ENCODE measurements at places on chromosomes 6 and 20.

DNA sequence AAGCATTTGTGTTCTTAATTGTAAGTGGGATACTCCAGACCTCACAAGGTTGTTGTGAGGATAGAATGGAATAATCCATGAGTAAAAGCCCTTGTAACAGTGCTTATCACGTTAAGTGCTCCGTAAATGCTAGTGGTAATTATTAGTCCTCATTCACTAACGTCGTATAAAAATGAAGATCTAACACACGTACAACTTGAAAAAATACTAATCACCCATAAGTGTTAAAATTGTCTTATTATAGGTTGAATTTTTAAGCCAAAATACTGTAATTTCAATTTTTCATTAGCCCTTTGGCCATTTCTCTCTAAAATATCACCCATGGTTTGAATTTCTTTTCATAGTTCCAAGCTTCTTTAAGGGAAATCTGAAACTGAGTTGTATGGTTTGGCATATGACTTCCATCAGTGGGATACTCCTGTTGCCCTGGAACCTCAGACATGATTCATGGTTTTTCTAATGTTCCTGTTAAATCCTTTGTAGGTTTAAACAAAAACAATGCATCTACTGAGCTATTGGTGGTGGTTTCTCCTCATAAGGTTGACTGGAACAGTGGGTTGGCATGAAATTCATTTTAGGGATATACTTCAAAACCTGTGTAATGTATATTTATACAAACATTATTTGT, 19.1 kb downstream of the XRN2 start:
- peak; percentile 28 for DNase-seq

DNA sequence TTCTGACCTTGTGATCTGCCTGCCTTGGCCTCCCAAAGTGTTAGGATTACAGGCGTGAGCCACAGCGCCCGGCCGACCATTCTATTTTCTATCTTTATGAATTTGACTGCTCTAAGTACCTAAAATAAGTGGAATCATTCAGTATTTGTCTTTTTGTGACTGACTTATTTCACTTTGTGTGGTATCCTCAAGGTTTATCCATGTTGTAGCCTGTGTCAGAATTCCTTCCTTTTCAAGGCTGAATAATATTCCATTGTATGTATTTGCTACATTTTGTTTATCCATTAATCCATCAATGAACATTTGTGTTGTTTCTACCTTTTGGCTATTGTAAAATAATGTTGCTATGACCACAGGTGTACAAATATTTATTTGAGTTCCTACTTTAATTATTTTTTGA, 4.9 kb upstream of the TJAP1 start:
- DNase-seq = no peak

DNA sequence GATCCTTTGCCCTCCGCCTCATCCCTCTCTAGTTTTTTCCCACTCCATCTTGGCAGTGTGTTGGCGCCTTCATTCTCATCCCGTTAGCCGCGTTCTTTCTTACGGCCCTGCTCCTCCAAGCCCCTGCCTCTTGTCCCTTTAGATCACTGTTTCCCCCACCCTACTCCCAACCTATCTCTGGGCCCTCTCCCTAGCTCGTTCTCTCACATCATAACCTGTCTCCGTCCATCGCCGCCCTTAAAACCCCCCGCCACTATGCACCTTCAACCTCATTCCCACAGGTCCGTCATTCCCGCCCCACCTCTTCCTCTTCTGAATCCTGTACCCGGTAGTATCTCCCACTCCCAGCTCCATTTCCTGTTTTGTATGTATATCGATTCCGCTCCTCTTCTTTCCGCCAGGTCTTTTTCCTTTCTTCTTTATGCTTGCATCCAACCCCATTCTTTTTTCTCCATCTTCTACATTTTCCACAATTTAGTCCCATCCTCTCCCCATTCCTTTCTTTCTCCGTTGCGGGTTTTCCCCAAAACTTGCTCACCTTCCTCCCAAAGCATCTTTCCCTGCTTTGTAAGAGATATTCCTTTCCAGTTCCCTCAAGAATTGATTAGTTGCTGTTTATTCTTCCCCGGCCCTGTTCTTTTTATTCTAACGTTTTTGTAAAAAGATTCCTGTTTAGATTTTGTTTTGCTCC, 671 bp downstream of the EFHC1 start:
- DNase-seq = peak; percentile 54

GRCh38 chr20:49521356-49521755, 38.9 kb upstream of the KCNB1 start:
- DNase-seq = no peak

DNA sequence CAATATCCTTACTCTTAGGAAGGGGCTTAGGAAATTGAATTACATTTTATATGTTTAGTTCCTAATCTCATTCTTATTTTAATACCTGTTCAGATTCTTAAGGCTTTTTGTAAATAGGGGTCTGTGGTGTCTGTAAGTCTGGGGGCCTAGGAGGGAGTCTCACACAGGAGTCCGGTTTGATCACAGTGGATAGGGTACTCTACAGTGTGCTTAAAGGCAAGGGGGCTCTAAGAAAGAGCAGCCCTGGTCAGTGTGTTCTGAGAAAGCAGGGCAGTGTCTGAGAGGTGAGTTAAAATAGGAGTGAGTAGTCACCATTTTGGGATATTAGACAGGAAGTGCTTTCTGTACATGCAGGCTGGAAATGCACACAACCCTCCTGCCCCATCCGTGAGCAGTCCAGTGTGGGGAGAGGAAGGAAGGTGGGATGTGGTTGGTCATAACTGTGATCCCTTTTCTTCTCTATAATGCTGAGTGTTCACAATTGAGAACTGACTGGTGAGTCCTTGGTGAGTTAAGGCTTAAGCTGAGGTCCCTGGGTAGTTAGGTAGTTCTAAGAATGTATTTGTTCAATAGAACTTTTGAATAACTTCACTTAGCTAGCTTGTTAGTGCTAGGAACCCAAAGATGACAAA, 50.0 kb downstream of the CDKAL1 start:
- DNase-seq = no peak

DNA sequence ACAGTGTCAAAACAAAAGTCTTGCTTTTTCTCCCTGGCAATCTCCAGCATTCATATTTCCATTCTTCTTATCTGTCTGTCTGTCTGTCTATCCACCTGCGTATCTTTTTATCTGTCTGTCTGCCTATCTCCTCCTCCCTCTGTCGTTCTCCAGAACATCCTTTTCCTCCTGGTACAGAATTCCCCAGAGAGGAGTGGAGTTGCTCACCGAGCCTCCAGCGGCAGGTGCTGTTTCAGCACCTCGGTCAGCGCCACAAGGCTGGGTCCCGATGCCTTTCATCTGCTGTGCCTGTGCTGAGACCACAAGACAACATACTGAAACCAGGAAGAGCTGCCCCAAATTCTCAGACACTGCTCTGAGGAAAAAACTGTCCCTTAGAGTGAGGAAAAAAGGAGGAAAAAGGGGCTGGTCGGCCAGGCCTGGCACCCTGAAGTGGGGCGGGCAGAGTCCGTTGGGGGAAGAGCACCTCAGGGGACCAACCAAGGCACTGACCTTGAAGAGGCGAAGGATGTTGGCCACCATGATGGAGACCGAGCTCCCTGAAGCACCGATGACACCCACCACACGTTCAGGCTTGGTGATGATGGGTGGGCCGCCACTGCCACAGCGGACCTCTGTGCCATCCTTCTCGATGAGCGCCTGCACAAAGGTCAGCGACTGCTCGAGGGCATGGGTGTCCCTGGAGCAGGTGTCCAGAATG, 13.3 kb downstream of the GRM4 start:
- peak; percentile 23 for DNase-seq

DNA sequence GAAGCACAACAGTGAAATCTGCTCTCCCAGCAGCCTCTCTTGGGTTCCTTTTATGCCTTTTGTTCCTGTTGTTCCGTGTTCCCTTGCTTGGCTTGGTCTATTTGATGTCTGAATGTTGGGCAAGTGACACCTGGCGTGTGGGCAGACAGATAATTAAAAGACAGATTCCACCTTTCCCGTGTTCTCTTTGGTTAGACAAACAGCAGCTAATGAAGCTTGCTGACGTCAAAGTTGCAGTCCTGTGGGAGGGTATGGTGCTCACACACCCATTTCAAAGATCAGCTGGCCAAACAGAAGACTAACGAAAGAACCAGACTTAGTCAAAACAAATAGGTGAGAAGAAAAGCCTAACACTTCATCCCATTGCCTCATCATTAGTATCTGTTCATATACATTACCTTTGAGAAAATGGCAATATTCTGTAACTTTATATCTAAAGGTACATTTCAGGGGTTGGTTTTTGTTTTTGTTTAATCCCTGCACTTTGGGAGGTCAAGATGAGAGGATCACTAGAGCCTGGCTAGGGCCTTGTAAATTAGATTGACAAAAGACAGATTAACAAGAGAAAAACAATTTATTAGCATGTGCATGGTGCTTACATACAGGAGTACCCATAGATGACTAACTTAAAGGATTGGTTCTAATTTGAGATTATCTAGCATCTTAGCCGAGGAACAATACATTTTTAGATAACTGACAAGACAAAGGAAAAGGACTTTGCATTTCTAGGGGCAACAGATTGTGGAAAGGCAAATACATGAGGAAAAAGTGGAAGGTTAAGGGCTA, 48.9 kb upstream of the TNFRSF21 start:
- no peak for DNase-seq

GRCh38 chr20:2331901-2332565, 36.2 kb downstream of the TGM3 start:
- no peak for DNase-seq

- no peak for DNase-seq
These were observed 17.9 kb downstream of the FAXC start for GRCh38 chr6:99331531-99331930.

GRCh38 chr20:38631155-38632022, 29.8 kb downstream of the ARHGAP40 start:
- peak; percentile 54 for DNase-seq

DNA sequence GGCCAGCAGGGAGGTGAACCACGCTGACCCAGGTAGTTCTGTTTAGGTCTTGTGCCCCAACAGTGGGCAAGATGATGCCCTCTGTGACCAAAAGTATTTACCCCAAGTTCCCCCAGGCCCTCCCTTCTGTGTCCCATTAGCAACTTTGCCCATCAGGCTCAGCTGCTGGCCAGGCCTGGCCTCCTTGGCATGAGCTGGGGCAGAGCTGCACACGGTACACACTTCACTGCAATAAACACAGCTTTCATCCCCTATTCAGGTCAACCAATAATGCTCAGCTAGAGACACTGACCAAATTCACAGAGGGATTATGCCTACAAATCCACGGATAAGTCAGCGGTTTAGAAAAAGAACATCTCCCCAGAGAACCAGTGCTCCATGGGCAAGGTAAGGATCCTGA, 103.7 kb downstream of the SLC23A2 start:
- DNase-seq = peak; percentile 3

GRCh38 chr6:136696238-136696637, 96.0 kb downstream of the MAP3K5 start:
- DNase-seq = peak; percentile 61

DNA sequence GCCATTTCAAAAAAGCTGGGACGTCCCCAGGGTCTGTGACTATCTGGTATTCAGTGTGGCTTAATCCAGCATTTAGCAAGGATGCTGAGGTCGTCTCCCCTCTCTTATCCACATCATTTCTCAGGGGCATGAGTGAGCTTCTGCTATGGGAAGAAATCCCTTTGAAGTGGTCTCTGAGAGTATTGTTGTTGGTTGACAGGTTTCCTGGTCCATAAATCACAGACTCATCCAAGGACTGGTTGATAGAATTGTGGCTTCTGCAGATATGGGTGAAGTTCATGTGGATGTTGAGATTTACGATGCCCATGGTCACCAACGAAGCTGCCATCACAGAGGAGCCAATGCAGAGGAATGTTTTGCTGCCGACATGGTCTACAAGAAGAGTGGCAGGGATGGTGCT, 24.0 kb downstream of the SLC2A12 start:
- no peak for DNase-seq

GRCh38 chr20:906703-907270, 9.3 kb downstream of the ANGPT4 start:
- DNase-seq = no peak

DNA sequence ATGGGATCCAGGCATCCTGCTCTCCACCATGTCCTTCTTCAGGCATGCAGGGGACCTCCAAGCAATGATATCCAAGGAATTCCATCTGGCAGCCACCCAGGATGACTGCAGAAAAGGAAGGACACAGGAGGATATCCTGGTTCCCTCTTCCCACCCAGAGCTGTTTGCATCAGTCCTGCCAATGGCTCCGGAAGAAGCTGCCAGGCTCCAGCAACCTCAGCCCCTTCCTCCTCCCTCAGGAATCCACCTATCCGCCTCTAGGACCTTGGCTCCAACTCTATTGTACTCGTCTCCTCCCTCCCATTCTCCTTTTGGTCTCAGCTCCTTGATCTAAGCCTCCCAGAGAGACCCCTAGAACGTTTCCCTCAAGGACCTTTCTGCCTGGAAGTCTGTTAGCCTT, 733 bp upstream of the PSORS1C2 start:
- no peak for DNase-seq

GRCh38 chr6:108348655-108349349, 53.9 kb downstream of the AFG1L start:
- no peak for DNase-seq

DNA sequence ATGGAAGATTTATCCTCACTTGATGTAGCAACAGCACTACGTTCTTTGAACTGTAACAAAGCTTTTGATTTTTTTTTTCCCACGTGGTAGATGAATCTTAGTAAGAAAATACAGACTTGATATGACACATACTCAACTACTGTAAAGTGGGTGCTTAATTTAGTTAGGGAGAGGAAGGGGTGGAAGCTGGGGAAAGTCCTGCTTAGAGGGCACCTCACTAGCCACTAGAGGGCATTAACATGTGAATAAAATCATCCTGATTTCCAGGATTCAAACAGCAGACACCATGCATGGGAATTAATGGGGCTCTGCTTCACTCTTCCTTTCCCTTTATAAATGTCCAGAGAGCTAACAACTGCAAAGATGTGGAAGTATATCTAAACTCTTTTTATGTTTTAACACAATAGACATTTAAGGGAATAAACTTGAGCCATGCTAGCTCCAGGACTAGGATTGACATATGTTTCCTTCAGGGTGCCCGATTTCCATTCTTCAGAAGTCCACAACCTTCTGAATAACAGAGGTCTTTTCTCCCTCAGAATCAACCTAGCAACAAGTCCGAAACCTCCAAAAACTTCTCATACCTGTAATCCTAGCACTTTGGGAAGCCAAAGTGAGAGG, 250.1 kb downstream of the ATXN1 start:
- DNase-seq = peak; percentile 30

GRCh38 chr6:132505158-132505557, 7.8 kb downstream of the STX7 start:
- DNase-seq = no peak

Measured in mammary epithelial cell (primary cell).